ENCODE measurements at places on chromosomes 6 and 20.

DNA sequence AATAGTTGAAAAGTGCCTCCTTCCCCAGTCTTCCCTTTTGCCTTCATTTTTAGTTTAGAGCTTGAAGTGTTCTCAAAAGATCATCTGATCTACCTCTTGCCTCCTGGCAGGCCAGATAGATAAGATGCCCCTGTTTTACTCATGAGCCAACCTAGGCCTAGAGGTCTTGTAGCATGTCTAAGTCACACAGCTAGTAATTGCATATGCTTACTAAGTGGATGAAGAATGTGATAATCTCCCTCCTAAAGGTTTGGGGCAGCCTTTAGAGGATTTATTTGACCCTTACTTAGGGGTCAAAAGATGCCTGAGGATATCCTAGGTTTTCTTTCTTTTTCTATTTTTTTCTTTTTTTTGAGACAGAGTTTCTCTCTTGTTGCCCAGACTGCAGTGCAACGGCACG, 2.1 kb downstream of the C6orf141 start:
- no peak overlapping the region for H3K27ac ChIP-seq
- H3K4me3 ChIP-seq = no peak overlapping the region
- no peak for DNase-seq
- no peaks in the 10 kb centered on the region for H3K36me3 ChIP-seq

DNA sequence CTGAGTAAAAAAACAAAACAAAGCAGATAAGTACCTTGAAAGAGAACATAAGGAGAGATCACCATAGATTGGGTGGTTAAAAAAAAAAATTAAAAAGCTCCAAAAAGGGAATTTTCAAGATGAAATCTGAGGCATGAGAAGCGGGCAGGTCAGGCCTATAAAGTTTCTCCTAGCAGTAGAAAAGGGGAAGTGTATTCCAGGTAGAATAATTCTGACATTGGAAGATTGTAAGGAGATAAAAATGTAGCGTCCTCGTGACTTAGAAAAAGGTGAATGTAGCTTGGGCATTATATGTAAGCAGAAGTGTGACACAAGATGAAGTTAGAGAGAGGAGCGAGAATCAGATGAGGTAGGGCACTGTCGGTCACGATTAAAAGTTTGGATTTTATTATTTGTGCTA, 9.1 kb upstream of the ADGRB3 start:
- H3K4me1 ChIP-seq = no peaks in the 10 kb centered on the region
- H3K27me3 ChIP-seq = no peaks in the 10 kb centered on the region

DNA sequence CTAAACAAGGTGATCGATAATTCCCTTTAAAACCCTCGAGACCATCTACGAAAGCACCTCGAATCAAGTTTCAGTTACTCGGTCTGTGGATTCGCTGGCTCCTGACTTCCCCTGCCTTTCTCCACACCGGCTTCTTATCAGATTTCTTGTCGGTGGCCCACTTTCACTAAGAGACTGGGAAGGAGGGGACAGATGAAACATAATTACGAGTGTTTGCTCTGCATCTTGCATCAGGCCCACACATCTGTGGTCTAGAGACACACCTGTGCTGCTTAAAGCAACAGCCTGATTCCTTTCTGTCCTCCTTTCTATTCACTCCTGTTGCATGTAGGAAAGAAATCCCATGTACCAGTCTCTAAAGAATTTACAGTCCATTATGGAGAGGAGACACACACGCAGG, 37.7 kb downstream of the INSM1 start:
- no peak overlapping the region for H3K4me3 ChIP-seq
- DNase-seq = no peak
- no peaks in the 10 kb centered on the region for H3K4me1 ChIP-seq
- no peaks in the 10 kb centered on the region for H3K36me3 ChIP-seq
- H3K27me3 ChIP-seq = no peaks in the 10 kb centered on the region
- no peak overlapping the region for H3K27ac ChIP-seq

DNA sequence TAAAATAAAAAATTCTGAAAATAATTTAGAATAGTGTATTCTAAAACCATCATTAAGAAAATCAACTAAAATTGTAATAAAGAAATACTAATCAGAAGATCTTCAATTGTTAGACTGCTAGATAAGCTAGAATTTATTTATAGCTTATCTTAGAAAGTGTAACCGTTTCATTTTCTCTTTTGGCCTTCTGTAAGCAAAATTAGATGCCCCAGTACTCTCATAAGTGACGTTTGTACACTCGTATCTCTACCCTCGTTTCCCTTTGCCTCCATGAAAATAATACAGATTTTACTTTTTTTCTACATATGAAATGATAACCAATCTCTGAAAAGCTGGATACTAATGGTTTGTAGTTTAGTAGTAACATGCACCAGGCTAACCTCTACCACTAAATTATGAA, 19.8 kb downstream of the DSE start:
- H3K36me3 ChIP-seq = no peaks in the 10 kb centered on the region
- peak overlapping the region; percentile 33 for H3K27ac ChIP-seq
- peaks cover 70% of the 10 kb centered on the region for H3K4me1 ChIP-seq
- DNase-seq = no peak
- H3K4me3 ChIP-seq = no peak overlapping the region
- no peaks in the 10 kb centered on the region for H3K27me3 ChIP-seq

DNA sequence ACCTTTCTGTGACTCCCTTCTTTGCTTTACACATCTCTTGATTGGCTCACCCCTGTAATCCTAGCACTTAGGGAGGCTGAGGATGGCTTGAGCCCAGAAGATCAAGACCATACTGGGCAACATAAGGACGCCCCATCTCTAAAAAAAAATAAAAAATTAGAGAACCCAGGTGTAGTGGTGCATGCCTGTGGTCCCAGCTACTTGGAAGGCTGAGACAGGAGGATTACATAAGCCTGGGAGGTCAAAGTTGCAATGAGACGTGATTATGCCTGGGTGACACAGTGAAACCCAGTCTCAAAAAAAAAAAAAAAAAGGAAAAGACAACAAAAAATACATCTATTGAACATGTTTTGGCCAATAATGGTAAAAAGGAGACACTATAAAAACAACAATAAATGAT, 37.8 kb downstream of the CHD6 start:
- no peaks in the 10 kb centered on the region for H3K27me3 ChIP-seq
- H3K27ac ChIP-seq = no peak overlapping the region
- H3K36me3 ChIP-seq = no peaks in the 10 kb centered on the region
- H3K4me3 ChIP-seq = no peak overlapping the region

DNA sequence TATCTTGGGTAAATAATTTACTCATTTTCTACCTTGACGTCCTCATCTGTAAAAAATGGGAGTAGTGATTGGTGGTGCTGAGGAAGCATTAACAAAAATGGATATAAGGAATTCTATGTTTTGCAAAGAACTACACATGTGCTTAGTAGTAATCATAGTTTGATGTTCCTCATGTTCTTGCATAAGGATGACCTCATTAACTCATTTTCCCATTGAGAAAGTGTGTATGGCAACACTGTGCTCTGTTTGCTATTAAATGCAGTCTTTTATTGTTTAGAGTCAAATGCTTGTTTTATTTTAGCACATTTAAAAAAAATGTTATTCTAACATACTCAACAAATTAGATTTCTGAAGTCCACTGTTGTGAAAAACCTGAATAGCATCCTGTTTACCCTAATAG, 211.2 kb upstream of the RSPO3 start:
- H3K36me3 ChIP-seq = no peaks in the 10 kb centered on the region
- H3K4me1 ChIP-seq = no peaks in the 10 kb centered on the region

- no peaks in the 10 kb centered on the region for H3K27me3 ChIP-seq
- no peaks in the 10 kb centered on the region for H3K36me3 ChIP-seq
- H3K27ac ChIP-seq = no peak overlapping the region
- no peak overlapping the region for H3K4me3 ChIP-seq
- peak; percentile 22 for DNase-seq
- H3K4me1 ChIP-seq = no peaks in the 10 kb centered on the region
Measured at GRCh38 chr20:60695226-60696000, 556.6 kb upstream of the CDH4 start.

DNA sequence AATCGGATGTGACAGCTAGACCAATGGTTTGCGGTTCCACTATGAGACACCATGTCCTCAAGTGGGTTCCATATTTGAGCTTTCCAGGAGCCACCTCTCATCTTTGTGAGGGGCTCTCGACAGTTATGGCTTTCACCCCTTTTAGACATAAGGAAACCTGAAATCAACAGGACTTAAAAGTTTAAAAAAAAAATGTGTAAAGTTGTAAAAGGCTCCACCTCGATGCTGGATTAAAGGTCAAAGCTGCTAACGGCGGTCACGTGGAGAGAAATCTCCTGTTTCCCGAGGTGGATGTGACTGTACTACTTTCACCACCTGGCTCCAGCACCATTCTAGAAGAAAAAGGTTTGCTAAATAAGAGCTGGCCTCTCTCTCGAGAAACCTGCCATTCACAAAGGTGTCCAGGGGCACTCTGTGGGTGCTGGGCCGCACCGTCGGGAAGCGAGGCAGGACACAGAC, 542 bp downstream of the ATP5F1E start:
- H3K36me3 ChIP-seq = peaks cover 53% of the 10 kb centered on the region
- H3K4me3 ChIP-seq = peak overlapping the region; percentile 83
- DNase-seq = no peak
- H3K27me3 ChIP-seq = no peaks in the 10 kb centered on the region
- peaks cover 22% of the 10 kb centered on the region for H3K4me1 ChIP-seq

DNA sequence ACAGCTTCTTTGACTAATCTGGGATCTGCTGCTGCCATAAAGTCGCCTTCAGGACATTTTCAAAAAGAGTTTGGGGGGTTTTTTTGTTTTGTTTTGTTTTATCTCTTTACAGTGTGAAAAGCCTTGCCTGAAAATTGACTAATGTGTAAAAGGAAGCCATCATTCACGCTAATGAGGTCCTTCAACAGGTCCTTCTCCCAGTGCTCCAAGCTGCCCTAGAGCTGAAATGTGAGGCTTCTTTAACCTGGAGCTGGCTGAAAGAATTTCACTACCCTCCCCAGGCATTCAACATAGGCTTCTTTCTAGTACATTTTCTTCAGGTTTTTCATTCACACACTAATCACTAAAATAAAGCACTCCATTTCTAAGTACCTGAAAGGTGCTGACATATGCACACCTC, 145.1 kb upstream of the PRDM1 start:
- no peaks in the 10 kb centered on the region for H3K27me3 ChIP-seq
- no peak for DNase-seq
- H3K4me3 ChIP-seq = no peak overlapping the region
- H3K4me1 ChIP-seq = no peaks in the 10 kb centered on the region
- no peaks in the 10 kb centered on the region for H3K36me3 ChIP-seq
- H3K27ac ChIP-seq = no peak overlapping the region

- H3K4me1 ChIP-seq = no peaks in the 10 kb centered on the region
- no peak for DNase-seq
- H3K4me3 ChIP-seq = no peak overlapping the region
- H3K27ac ChIP-seq = no peak overlapping the region
- H3K27me3 ChIP-seq = no peaks in the 10 kb centered on the region
Measured at GRCh38 chr20:45456632-45457031, 12.9 kb upstream of the WFDC2 start.

DNA sequence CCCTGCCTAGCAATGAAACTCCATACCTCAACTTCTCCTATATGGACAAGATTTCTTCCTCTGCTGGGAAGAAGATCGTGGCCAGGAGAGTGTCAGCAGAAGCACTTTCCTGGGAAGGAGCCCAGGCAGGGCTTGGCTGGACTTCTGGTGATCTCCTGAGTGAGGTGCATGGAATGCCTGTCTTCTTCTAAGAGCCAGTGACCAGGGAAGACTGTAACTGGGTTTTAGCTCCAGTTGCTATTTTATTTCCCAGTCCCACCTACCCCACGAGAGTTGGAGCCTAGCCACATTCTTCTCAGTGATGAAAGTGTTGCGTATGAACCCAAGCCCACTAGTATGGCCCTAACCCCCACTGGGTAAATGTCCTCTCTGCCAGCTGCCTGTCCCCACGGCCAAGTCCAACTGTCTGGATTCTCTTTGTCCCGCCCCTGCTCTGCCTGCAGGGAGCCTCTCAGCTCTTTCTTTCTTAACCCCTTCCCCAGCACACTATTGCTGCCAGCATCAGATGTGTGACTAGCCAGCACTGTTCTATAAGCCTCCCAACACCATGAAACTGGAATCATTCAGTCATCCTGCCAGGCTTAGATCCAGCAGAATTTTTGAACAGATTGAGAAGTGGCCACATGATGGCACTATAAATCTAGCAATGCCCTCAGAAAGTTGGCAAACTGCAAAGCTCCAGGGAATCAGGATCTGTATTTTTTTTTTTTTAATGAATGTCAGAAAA, 69.8 kb upstream of the FAM184A start:
- DNase-seq = peak; percentile 66
- no peaks in the 10 kb centered on the region for H3K27me3 ChIP-seq
- no peak overlapping the region for H3K27ac ChIP-seq
- H3K36me3 ChIP-seq = no peaks in the 10 kb centered on the region
- peaks cover 10% of the 10 kb centered on the region for H3K4me1 ChIP-seq

- no peak for DNase-seq
- no peaks in the 10 kb centered on the region for H3K4me1 ChIP-seq
- H3K4me3 ChIP-seq = no peak overlapping the region
- H3K27ac ChIP-seq = no peak overlapping the region
- H3K27me3 ChIP-seq = no peaks in the 10 kb centered on the region
Measured at GRCh38 chr20:24129641-24130040, 141.1 kb upstream of the GGTLC1 start.
